ENCODE measurements at places on chromosomes 5 and 9.

DNA sequence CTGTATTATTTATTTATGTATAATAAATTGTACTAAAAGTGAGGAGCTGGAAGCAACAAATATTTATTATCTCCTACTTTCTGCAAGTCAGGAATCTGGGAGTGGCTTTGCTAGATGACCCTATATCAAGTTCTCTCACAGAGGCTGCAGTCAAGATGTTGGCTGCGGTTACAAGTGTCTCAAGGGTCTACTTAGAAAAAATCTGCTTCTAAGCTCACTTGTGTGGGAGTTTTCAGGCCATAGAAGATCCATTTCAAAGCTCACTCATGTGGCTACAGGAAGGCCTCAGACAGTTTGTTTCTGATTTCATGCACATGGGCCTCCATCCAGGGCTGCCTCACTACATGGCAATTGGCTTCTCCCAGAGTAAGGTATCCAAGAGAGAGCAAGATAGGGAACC lies 551.1 kb downstream of the CAAP1 start:
- no peak for DNase-seq

- no peak for DNase-seq
Measured at GRCh38 chr9:87957839-87958238, 16.5 kb downstream of the CDK20 start.

- no peak for DNase-seq
Measured at GRCh38 chr5:151497391-151498002, 50.1 kb downstream of the SLC36A1 start.

DNA sequence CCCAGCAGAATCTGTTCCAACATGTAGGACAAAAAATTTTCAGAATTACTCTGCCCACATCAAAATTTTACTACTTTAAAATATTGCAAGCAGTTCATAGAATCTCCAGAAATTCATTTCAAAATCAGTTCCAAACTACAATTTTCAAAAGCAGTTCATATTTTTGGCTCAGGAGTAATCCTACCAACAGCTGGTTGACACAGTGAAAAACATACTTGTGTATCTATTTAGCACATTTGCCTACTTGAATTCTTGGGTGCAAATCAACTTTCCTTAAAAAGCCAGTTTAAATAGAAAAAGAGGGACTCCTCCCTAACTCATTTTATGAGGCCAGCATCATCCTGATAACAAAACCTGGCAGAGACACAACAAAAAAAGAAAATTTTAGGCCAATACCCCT lies 31.5 kb downstream of the SOX30 start:
- no peak for DNase-seq

DNA sequence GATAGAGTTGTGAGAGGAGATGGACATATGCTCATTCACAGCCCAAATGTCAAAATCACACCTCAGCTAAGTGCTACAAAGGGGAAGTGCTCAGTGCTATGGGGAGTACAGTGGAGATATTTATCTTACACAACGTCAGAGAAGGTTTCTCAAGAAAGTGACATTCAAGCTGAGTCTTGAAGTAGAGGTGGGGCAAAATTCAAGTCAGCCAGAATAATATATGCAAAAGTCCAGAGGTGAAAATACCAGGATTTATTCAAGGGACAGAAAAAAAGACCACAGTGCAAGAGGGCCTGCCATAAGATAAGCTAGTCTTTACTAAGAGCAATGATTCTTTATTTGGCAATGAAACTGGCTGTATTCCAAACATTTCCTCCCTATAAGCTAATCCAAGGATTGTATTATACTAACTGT lies 327.8 kb upstream of the PIK3R1 start:
- no peak for DNase-seq

DNA sequence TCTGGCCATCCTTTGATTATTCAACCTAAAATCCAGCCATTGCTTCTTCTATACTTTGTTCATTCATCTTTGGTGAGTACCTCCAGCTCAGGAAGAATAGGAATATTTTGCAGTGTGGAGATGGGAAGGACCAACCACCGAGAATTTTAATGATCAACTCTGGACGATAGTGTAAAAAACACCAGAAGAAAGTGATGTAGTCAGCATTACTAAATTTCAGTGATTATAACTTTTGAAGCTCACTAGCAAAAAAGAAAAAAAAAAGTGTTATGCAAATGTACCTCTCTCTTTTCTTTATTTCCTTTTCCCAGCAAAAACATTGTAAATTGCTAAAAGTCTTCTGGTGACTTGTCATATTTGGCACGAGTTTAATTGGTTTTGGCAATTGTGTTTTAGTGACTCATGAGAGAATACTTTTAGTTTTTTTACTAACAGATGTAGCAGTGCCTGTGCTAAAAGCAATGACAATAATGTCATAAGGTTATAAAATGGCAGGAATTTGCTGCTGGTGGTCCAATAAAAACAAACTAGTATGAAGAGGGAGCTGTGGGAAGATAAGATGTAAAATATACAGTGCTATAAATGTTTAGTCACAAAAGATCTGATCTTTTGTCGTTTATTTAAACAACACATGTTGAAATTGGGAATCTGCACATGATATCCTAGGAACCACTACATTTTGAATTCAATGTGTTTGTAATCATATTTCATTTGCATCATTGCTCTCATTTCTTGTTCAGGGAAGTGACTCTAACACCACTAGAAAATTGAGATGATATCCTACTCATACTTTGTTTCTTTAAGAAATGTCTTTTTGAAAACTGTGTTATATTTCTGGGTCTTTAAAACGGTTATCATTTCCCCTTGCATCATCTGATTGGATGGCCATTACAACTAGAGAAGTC lies 81.3 kb upstream of the ERCC6L2 start:
- DNase-seq = no peak

DNA sequence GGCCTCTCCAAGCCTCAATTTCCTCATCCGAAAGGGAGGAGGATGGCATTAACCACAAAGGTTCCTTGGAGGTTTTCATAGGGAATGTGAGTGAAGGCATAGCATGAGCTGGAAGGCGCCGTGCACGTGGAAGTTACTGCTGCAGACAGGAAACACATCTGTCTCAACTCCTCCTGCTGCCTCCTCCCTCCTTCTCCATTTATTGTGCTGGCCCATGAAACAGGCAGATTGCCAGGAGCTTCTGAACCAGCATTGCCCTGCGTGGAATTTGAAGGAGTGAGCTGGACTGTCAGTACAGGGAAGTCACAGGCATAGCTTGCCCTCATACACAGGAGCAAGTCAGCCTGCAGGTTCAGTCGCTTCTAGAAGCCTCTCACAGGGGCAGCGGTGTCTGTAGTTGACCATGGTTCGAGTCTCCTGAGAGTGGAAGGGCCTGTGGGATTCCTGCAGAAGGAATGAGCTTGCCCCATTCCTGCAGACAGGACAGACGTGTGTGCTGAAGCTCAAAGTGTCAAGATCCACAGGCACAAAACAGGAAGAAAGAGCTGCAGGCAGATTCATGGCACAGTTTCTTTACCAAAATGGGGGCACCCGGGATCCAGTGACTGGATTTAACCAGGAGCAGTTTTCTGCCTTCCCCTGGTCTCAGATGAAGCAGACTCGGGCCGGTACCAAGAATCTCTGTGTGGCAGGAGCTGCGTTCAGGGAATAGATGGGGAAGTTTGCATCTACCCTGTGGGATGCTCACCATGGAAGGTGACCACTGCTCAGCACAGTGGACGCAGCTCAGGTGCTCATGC lies 48.7 kb upstream of the CTSL start:
- no peak for DNase-seq

DNA sequence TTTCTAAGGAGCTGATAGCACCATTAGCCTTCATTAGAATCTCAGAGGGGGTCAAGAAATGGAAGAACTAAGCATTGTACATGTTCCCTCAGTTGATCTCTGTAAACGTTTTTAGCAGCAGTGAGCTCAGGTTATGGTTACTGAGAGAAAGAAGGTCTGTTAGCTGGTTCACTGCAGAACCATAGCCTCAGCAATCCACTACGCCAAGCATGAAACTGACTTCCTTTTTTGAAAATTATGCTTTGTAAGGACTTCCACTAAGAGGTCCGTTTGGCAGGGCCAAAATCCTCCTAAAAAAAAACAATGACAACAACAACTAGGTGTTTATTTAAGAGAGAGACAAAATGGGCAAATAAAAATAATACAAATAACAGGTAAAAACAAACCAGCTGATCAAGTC lies 273.3 kb downstream of the AOPEP start:
- no peak for DNase-seq

GRCh38 chr5:98570661-98571191 lies 202.7 kb upstream of the RGMB start:
- DNase-seq = no peak

- no peak for DNase-seq
Measured at GRCh38 chr9:86324308-86324707, 29.9 kb downstream of the TUT7 start.

DNA sequence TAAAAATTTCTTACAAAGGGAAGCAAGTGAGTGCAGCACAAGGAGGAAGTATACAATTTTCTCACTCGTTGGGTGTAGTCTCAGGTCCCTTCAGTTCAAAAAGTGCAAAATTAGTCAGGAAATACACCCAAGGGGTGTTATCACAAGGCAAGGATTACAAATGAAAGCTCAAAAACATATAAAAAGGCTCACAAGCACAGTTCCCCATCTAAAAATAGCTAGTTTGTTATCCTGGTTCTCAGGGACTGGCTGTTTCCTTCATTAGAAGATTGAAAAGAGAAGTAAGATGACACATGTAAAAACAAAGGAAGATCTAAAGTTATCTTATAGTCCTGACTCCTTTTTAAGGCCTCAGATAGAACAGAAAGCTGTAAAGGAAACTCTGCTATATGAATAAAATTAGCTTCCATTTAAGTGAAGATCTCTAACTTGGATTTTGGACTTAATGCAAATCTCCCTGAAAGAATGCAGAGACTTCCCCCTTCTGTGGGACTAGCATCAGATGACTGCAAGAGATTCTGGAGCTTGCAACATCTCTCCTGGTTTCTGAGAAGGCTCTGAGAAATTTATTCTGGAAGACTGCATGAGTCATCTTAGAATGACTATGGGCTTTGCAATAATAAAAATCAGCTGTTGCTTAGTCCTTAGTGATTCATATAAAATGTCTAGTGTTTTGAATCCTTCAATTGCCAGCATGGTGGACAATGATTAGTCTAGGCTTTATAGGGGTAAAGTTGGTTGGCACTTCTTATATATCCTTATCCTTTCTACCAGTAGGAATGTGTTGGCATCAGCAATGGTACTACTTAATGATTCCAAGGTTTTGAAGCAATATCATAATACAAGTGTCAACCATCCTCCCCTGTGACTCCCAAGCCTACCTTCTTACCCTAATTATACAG lies 25.4 kb downstream of the DAB2 start:
- DNase-seq = no peak

GRCh38 chr5:6525910-6526309 lies 77.3 kb downstream of the UBE2QL1 start:
- DNase-seq = no peak

GRCh38 chr5:40515476-40515875 lies 164.2 kb upstream of the PTGER4 start:
- no peak for DNase-seq

DNA sequence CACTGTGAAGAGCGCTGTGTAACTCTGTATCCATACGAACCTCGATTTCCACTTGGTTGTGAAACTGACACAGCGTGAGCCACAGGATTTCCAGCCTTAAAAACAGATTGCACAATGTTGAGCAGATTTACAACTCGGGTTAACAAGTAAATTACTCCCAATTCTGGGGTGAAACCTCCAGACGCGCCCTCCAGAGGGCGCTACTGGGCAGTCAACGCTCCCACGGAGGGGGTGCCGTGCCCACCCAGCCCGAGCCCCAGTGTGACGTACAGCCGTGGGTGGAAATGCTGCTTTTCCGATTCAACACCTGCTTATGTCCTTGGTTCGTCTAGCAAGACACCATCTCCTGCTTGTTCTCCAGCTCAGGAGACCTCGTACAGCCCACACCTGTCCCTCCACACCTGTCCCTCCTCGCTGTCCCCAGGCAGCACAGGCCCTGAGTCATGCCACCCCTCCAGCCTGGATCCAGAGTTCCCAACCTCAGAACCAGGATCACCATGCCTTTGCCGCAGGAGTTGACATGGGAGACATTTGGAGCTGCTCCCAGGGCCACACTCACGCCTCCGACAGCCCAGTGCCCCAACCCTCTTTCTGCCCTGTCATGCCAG lies 34.4 kb upstream of the SLC6A3 start:
- no peak for DNase-seq

DNA sequence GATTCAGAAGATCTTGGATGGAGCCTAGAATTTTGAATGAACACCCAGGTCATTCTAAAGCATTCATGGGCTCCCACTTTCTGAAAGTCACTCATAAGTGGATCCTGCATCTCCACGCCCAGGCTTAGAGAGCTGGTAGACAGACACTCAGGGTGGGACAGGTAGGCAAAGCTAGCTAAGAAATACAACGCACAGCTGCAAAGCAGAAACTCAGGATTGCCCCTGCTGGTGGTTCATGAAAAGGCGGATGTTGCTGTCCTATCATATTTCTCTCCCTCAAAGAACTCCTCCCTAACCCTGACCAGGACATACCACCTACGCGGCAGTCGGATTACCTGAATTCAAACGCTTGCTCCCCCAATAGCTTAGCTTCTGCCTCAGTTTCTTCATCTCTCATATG lies 226.5 kb downstream of the GLIS3 start:
- DNase-seq = no peak

- no peak for DNase-seq
Measured at GRCh38 chr5:36494841-36495601, 111.4 kb upstream of the SLC1A3 start.

DNA sequence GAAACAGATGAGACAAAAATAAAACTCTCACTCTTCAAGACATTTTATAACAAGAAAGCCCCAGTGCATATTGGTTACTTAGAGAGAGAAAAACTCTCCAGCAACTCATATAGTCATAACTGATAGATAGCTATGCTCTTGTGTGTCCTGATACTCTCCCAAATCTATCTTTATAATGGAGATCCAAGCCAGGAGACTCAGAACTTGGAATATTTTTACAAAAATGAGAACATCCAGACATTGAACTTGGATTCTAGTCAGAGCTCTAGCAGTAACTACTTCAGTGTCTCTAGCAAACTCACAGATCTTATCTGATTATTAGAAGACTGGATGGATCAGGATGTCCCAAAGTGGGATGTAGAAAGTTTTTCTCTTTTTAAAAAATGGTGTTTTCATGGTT lies 412.7 kb upstream of the BRINP1 start:
- no peak for DNase-seq

GRCh38 chr5:153402550-153402949 lies 87.9 kb upstream of the GRIA1 start:
- no peak for DNase-seq

- no peak for DNase-seq
Measured at GRCh38 chr5:126624534-126624933, 23.8 kb downstream of the PHAX start.

DNA sequence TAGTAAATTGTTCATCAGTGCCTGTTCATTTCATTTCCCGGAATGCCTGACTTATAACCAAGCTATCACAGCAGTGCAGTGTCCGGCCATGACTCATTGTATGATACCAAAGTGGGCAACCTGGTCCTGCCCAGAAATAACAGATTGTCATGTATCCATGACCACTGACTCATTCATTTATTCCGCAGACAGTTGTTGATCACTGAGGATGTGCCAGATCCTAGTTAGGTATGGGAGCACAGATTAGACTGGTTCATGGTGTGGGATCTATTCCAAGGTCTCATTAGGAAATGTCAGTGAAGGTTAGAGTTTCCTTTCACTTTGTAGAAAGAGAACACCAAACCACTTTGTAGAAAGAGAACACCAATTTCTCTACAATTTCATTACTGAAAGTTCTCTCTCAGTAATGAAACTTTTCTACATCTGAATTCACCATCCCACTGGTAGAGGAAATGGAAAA lies 8.7 kb downstream of the NREP start:
- no peak for DNase-seq

Measured in cerebellar nuclear complex (tissue), 1 donor.